ENCODE measurements at places on chromosomes 16 and 17.

- no peak for DNase-seq
Observed at GRCh38 chr17:57574040-57574513, 171.0 kb downstream of the CCDC182 start.

DNA sequence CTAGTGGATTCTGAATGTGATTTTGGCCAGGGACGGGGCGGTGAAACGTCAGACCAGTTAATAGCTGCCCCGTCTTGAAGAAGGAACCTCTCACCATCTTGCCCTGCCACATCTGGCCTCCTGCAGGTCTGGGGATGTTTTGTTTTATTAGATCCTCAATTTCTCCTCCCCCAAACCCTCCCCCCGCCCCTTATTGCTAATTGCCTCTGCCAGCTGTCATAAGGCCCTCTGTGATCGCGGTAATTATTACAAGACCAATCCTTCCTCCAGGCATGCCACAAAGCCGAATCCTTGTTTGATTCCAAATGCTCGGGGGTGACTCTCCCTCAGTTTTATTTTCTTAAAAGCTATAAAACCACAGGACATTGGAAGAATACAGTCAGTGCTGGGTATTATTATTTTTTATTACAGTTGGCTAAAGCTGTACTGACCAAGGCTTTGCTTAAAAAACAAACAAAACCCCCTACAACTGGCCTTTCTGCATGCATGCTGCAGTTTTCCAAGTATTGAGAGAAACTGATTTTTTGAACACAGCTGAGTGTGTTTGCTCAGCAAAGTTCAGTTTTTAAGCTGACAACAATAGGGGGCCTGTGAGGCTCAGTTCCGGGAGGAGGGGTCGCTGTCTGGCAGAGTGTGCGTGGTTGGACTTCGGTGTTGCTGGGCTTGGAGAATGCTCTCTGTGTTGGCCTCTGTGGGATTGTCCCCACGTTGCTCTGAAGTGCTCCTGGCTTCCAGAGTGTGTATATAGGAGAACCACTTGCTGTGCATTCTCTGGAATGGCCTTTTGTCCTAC lies 1.7 kb downstream of the KSR1 start:
- DNase-seq = no peak

DNA sequence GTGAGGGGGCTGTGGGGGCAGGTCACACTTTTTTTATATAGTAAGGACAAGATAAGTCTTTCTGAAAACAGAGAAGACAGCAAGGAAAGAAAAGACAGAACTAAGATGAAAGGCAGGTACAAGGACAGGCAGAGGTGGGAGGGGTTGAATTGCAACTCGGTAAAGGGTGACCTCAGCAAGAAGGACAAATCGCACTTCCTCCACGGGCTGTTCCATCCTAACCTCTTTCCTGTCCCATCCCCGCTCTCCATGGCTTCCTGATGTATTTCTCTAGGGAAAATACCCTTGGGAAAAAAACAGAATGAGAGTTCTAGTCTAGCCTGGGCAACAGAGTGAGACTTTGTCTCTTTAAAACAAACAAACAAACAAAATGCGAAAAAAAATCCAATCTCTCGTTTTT lies 57.3 kb downstream of the ARHGAP17 start:
- DNase-seq = no peak

- no peak for DNase-seq
Observed at GRCh38 chr16:66652661-66653360, 43.7 kb downstream of the CMTM4 start.

DNA sequence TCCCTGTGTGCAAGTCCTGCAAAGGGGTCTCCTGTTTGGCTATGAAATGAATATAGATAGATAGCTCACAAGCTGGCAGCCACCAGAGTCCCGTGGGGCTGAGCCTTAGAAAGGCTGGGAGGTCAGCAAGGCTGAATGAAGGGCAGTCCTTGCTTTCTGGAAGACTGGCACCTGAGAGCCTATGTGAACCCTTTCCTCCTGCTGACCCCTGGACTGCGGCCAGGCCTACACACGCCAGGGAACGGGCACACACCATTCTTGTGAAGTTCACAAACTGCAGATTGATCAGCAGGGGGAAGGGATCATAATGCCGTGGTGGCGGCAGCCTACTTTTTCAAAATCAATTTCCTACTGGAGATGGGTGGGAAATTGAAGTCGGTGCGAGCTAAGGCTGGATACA lies 985 bp upstream of the C17orf107 start:
- no peak for DNase-seq

GRCh38 chr16:82808036-82808435 lies 181.3 kb downstream of the CDH13 start:
- DNase-seq = no peak

GRCh38 chr17:45298546-45299285 lies 18.1 kb downstream of the MAP3K14 start:
- no peak for DNase-seq

GRCh38 chr17:50027881-50028735 lies 27.8 kb upstream of the ITGA3 start:
- DNase-seq = no peak

GRCh38 chr17:80512233-80512632 lies 32.4 kb upstream of the RPTOR start:
- no peak for DNase-seq

All from DMS153 (cell line).